ENCODE measurements at places on chromosomes 4 and X.

- DNase-seq, result no peak
Observed at GRCh38 chr4:78483811-78484210, 67.8 kb upstream of the ANXA3 start.

DNA sequence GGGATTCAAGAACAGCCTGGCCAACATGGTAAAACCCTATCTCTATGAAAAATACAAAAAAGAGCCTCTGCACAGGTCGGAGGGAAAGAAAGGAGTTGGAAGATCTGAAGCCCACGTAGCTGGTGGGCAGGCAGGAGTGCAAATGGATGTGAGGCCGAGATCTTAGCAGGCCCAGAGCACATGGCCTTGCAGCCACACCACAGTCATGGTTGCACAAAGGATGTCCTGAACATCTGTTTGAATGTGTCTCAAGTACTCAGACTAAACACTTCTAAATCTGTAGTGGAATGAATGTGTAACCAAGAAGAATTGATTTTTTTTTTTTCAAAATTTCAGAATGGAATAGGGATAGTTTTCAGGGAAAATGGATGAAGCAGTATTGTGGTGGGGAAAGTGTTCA lies 10.8 kb downstream of the CA5B start:
- no peak for DNase-seq

GRCh38 chr4:157898836-157899605 lies 273.8 kb downstream of the GASK1B start:
- DNase-seq, result no peak

DNA sequence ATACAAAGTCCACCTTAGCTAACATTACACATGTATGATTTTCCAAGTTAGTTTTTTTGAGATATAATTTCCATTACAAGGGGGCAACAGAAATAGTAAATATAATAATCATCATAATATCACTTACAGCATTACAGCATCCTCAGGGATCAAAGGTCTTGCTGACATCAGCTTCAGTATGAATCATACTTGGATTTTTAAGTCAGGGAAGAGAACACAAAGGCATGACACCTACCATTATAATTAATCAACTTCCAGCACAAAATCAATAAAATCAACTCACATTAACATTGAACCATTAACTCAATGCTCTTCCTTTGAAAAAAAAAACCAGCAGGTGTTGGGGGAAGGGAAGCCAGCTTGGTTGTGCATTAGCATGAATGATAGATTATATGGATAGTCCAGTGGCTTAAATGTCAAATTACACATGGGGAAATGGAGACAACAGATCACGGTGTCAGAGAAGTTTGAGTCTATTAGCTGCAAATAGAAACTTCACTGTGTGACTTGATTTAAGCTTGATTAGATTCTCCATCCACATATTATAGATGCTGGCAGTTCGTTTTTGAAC lies 66.9 kb upstream of the CAPN6 start:
- no peak for DNase-seq

GRCh38 chr4:157700898-157701694 lies 471.7 kb downstream of the GASK1B start:
- no peak for DNase-seq

- DNase-seq, result no peak
Observed at GRCh38 chr4:15649914-15650545, 5.1 kb downstream of the FBXL5 start.

DNA sequence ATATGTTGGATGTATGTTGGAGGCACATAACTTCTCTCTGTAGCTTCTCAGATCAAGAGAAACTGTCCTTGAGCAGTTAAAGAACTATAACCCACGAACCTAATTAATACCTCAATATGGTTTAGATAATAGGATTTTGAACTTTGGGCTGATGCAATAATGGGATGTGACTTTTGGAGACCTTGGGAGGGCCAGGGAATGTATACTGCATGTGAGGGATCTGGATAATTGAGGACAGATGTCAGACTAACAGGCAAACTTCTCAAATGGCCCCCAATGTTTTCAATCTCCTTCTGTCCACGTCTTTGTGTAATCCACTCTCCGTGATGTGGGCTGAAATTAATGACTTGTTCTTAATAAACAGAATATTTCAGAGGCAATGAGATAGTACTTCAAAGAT lies 202.2 kb upstream of the FAT4 start:
- no peak for DNase-seq

GRCh38 chr4:94472056-94472826 lies 20.5 kb downstream of the PDLIM5 start:
- no peak for DNase-seq

- no peak for DNase-seq
Observed at GRCh38 chr4:23165669-23166068, 472.9 kb downstream of the GBA3 start.

DNA sequence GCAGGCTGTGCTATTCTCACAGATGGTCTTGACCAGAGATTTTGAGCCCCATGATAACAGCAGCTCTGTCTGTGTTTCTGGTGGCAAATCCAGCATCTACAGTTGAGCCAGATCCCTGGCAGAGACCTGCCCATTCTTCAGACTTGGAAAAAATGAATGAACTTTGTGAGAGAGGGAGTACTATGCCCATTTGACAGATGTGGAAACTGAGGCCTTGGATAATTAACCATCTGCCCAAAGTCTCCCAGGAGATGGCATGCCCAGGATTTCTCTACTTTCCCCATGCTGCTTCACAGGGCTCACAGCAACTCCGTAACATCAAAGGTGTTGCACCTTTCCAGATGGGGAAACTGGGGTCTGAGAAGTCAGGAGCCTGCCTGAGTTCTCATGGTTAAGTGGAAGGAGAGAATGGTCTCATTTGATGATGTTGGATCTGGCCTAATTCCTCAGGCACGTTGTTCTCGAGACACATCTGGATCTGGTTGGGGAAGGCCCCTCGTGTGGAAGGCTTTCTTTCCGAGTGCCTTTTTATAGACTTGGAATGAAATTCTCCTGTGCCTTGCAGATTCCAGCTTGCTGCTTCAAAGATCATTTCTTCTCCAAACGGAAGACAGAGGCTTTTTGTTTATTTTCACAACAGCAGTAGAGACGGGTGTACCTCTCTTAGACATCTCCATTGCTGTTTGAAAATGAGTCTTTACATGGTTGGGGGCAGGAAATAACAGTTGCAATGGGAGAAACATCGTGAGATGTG lies 73.3 kb upstream of the STX18 start:
- no peak for DNase-seq

DNA sequence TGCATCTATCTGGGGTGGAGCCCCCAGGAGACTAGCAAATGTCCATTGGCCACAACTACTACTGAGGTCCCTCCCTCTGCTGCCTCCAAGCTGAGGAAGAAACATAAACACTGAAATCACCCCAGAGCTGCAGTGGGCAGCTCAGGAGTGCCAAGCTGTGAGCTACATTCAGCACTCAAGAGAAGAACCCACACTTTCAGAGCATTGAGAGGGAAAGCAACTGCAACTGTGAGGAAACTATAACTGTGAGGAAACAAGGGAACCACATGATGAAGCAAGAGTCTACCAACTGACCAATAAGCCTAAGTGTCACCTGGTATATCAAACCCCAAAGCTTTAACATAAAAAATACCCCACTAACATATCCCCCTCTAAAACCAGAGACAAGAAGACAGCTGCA lies 373.5 kb upstream of the TACR3 start:
- no peak for DNase-seq

DNA sequence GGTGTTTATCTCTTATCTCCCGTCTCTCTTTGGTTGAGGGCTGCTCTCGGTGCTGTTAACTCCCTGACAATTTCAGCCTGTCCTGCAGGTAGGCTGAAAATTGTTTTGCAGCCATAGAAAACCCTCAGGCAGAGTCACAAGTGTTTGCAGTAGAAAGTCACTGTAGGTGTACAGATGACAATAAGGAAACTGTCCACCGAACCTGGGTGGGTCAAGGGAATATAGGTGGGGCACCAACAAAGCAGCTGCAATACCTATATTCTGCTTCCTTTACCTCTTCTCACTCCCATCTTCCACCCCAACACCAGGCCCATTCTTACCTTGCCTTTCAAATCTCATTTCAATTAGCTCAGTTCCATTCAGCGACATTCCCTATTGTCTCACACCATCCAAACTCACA lies 381.8 kb downstream of the PPP1R2C start:
- no peak for DNase-seq

- no peak for DNase-seq
Observed at GRCh38 chrX:95903975-95904374, 780.7 kb upstream of the DIAPH2 start.

DNA sequence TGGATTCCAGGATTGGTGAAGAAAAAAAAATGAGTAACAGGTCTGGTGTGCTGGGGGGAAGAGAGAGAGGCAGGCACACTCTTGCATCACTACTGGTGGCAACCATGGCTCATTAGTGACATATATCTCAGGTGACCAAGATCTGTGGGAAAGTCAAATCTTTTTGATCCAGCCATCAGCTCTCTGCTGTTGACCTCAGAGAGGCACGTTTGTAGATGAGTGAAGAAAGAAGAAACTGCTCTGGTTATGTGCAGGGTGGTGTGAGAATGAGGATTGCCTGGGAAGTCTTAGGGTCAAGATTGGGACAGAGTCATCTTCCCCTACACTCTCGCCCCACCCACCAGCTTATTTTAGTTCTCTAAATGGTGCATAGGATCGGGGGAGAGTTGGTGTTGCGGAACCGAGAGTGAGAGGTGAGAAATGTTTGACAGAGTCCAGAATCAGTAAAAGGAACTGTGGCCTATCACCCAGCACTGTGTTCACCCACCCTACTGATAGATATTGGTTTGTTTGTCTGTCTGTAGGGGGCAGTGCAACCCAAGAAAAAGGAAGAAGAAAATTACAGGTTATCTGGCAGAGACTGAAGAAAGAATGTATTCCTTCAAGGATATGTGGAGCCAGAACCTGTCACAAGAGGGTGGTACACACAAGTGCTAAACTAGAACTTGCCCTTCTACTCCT lies 21.9 kb downstream of the ARMCX6 start:
- DNase-seq, result peak; percentile 43

DNA sequence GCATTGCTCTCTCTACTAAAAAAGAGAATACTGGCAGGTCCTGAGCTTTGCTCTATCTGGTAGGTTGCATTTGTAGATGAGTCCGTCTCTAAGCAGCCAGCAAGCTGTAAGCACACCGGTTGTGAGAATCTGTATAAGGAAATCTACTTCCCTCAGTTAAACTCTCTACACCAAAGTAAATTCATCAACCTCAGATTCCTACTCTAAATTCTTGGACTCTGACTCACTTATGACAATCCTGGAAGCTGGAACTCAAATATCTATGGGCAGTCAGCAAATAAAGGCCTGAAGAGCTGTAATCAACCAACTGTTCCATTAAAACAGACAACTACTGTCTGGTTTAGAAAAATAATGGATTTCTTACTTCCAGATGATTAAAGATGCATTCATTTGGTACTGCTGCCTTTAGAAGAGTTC lies 37.9 kb downstream of the FAT1 start:
- DNase-seq, result no peak

GRCh38 chrX:131083510-131084142 lies 25.5 kb downstream of the ARHGAP36 start:
- no peak for DNase-seq

DNA sequence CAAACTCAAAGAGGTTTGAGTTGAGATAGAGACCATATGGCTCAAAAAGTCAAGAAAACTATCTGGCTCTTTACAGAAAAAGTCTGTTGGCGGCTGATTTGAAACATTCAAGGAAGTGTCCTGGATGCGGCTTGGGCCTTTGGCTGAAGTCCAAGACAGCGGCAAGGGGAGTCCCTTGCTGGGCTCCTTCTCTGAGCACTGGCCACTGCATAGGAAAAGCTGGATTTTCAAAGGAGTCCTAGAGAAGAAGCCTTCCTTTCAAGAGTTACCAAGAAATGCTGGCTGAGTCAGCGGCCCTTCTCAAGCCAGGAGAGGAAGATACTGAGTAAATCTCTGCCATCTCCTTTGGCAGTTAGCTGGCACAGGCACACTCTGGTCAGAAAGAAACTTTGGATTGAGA lies 12.1 kb downstream of the APLN start:
- DNase-seq, result no peak

- no peak for DNase-seq
Observed at GRCh38 chr4:74548561-74548960, 103.6 kb downstream of the AREG start.

GRCh38 chrX:21374994-21375707 lies 933 bp downstream of the CNKSR2 start:
- no peak for DNase-seq

DNA sequence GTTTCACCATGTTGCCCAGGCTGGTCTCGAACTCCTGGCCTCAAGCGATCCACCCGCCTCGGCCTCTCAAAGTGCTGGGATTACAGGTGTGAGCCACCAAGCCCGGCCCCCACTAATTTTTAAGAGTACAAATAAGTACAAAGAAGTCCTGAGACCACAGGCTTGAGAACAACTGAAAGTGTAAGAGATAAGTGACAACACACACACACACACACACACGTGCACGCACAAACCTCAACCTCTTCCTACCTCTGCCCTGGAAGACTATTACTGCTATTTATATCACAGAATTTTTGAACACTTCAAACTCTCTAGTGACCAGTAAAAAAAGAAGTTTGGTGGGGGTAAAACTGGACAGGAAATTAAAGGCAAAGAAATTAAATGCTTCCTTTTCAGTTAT lies 7.5 kb downstream of the KLHL15 start:
- no peak for DNase-seq

DNA sequence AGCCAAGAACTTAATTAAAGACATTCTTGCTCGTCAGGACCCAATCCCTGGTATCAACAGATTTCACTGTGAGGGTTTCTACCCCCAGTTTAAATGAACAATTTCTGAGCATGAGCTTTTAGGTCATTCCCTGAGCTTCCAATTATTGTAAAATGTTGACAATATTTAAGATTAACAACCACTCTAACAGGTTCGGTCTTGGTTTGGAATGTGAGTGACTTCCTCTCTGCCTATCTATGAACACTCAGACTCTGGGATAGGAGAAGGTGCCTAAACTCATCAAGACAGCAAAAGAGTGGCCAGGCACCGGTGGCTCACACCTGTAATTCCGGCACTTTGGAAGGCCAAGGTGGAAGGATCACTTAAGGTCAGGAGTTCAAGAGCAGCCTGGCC lies 82.9 kb upstream of the TMEM150C start:
- DNase-seq, result no peak

GRCh38 chrX:118239913-118240698 lies 105.8 kb upstream of the WDR44 start:
- no peak for DNase-seq

- DNase-seq, result no peak
Observed at GRCh38 chrX:72604112-72604511, 31.5 kb upstream of the HDAC8 start.

- DNase-seq, result no peak
Observed at GRCh38 chr4:174494146-174494545, 28.1 kb downstream of the HPGD start.
